T-cell (primary cell): ENCODE measurements at places on chromosomes 13 and 19. TPM values are rescaled to one million over a fixed set of nuclear protein-coding genes. Genes with fewer than 3 reads are reported as not detected.
A peak's percentile ranks its signal among the peaks of the same experiment; 100 is the strongest.

GRCh38 chr19:48935864-48936263 lies 2.4 kb downstream of the DHDH start:
- H3K27me3 ChIP-seq, result peaks cover 4% of the 10 kb centered on the region
- H3K4me1 ChIP-seq, result peaks cover 2% of the 10 kb centered on the region
- no peaks in the 10 kb centered on the region for H3K36me3 ChIP-seq

- peak; percentile 74 for DNase-seq
- H3K4me3 ChIP-seq, result no peak overlapping the region
These were observed 13.5 kb upstream of the TLE5 start for GRCh38 chr19:3075605-3076431.

- H3K36me3 ChIP-seq, result peaks cover 3% of the 10 kb centered on the region
- peak; percentile 15 for DNase-seq
- no peaks in the 10 kb centered on the region for H3K27me3 ChIP-seq
- H3K4me1 ChIP-seq, result peaks cover 23% of the 10 kb centered on the region
- peak overlapping the region; percentile 77 for H3K27ac ChIP-seq
These were observed 538 bp downstream of the ZNF428 start for GRCh38 chr19:43618921-43619261.

- no peaks in the 10 kb centered on the region for H3K4me1 ChIP-seq
- DNase-seq, result no peak
- H3K27ac ChIP-seq, result no peak overlapping the region
- no peak overlapping the region for H3K4me3 ChIP-seq
- H3K36me3 ChIP-seq, result peaks cover 16% of the 10 kb centered on the region
These were observed 9.9 kb downstream of the MYDGF start for GRCh38 chr19:4660181-4660791.

DNA sequence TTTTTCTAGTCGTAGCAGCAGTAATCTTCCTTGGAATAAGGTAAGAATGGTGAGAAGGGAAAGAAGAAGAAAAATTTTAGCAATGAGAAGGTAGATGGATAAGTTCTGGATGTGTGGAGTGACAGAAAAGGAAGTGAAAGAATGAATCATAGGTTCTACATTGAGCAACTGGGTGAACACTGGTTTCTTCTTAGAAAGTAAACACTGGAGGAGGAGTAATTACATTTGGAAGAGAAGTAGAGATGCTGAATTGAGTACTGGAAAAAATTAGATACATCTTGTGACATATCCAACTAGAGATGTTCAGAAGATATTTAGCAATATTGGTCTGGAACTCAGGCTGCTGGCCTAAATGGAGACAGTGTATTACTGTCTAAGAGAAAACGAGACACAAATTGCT lies 148.5 kb downstream of the GPC5 start:
- no peak overlapping the region for H3K27ac ChIP-seq
- no peaks in the 10 kb centered on the region for H3K36me3 ChIP-seq
- H3K4me3 ChIP-seq, result no peak overlapping the region
- no peak for DNase-seq

- H3K27me3 ChIP-seq, result peaks cover 4% of the 10 kb centered on the region
- no peak for DNase-seq
- H3K4me1 ChIP-seq, result no peaks in the 10 kb centered on the region
- H3K36me3 ChIP-seq, result no peaks in the 10 kb centered on the region
- no peak overlapping the region for H3K27ac ChIP-seq
- no peak overlapping the region for H3K4me3 ChIP-seq
These were observed 263 bp downstream of the RHPN2 start for GRCh38 chr19:33064458-33064791.

DNA sequence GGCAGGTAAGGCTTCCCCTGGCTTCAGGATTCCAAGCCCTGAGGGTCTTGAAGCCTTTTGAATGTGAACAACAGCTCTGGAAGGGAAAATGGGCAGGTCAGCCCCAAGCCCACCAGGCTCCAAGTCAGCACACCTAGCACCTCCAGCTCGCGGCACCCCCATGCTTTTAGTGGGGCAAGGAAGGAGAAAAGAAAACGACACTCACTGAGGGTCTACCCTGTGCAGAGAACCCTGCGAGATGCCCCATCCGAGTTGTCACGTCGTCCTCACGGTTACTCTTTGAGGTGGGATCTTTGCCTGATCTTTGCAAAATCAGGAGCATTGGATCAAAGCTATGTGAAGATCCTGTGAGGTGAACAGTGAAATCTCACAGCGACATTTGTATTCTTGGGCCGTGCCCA lies 5.7 kb upstream of the F10 start:
- H3K27ac ChIP-seq, result no peak overlapping the region
- H3K27me3 ChIP-seq, result peaks cover 39% of the 10 kb centered on the region
- H3K36me3 ChIP-seq, result no peaks in the 10 kb centered on the region
- H3K4me1 ChIP-seq, result peaks cover 5% of the 10 kb centered on the region

The CAPN12 gene
- 8.8 TPM for total RNA-seq

The CGB2 gene
- not detected for total RNA-seq
